ENCODE measurements at places on chromosomes 13 and 19.

GRCh38 chr13:26957182-26957581, 196.6 kb upstream of the GPR12 start:
- no peak for DNase-seq

DNA sequence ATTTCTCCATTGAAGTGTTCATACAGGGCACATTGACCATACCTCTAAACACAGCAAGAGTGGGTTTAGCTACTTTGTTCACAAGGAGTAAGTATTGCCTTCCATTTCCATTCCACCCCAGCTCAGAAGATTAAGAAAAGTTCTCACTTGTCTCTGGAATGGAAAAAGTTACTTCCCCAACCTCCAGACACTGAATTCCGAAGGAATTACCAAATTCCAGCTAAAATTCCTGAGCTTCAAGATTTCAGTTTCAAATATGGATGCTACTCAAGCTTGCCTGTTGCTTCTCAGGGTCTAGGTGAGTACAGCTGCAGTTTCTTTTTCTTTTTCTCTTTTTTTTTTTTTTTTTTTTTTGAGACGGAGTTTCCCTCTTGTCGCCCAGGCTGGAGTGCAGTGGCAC, 33.6 kb downstream of the TEX26 start:
- no peak for DNase-seq

DNA sequence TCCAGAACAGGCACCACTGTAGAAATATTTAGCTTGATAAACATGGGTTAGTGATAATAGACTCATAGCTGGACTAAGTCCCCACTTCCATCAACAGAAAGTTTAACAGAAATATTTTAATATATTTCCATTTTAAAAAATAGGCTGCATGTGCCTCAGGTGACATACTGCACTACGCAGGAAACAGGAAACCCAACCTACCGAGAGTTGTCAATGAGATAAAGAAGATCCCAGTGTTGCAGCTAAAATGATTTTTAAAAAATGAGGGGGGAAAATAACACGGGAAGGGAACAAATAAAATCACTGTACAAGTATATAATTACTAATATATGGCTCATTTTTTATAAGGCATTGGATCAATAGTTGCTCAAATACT, 154.8 kb downstream of the TBC1D4 start:
- DNase-seq, result no peak

GRCh38 chr13:60431108-60431700, 34.2 kb downstream of the TDRD3 start:
- DNase-seq, result peak; percentile 55

DNA sequence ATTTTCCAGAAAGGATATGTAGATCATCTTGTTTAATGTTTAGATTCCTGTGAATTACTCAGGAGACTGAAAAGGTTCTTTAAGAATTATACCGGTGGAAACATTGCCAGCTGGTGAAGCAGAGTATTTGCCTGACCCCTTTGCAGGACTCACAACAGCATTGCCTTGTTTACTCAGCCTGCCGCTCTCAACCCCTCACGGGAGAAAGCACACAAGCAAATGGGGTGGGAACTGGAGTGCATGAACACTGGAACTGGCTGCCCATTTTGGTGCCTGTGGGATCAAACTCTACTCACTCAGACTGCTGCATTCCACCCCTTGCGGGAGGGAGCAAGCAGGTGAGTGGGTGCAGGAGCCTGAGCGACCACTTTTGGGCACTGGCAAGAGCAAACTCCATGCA, 804.7 kb upstream of the SLITRK1 start:
- no peak for DNase-seq

- peak; percentile 50 for DNase-seq
Observed at GRCh38 chr19:55484593-55485438, at the start of gene NAT14. NAT14 (plus strand) TSS chr19:55485188; CDS start chr19:55485709, 521 bp downstream.

DNA sequence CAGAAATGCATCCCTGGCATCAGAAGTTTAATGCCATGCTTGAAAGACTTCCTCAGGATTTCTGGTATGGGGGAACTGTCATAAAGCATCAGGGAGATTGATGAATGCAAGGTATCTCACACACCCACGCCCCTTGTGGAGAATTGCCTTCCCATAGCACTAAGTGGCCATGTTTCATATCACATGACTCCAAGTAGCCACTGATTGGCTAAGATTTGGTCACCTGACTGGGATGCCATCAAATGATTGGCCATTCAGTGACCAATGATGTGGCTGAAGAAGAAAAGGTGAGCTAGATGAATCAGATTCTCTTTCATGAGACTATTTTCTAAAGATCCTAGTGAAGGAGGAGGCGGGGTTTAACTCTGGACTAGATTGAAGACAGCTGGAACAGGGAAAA, 7.3 kb downstream of the KLK8 start:
- no peak for DNase-seq

DNA sequence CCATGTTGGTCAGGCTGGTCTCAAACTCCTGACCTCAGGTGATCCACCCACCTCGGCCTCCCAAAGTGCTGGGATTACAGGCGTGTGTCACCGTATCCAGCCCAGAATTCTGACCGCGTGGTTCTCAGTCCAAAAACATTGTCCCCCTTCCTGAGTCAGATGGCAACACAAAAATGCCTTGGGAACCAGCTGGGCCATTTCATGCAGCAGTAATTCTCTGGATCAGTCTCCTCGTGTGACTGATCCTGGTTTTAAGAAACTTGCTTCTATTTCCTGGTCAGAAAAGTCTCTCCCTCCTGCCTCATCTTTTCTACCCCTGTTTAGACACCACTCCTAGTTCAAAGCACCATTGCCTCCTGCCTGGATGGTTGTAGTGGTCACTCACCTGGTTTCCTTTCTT, 60.9 kb upstream of the USP29 start:
- DNase-seq, result no peak

DNA sequence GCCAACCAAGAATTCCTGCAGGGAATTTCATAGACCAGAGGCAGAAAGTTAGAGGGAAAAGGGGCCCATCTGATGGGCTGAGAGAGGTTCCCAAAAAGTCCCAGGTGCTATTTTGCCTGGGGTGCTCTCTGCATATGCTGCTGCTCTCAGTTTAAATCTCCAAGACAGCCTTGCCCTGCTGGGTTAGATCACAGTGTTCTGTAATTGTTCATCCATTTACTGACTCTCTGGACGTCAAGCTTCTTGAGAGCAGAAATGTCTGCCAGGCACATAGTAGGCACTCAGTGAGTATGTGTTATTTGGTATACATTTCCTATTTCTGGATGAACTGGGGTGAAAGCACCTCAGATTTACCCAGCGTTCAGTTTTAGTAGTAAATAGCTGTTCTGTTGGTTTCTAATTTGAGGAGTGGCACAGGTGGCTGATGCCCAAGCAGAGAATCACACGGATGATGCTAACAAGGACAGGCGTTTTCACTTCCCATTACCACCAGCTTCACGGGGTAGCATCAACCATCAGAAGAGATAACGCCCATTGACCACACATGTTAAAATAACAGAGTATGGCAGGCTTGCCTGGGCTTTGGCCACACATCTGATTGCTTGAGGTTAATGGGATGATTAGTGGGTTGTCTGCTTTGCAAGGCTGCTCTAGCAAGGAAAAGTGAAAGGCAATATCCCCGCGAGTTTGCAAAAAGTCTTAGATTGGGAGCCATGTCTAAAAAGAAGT, 161.1 kb downstream of the SLC7A1 start:
- DNase-seq, result no peak

DNA sequence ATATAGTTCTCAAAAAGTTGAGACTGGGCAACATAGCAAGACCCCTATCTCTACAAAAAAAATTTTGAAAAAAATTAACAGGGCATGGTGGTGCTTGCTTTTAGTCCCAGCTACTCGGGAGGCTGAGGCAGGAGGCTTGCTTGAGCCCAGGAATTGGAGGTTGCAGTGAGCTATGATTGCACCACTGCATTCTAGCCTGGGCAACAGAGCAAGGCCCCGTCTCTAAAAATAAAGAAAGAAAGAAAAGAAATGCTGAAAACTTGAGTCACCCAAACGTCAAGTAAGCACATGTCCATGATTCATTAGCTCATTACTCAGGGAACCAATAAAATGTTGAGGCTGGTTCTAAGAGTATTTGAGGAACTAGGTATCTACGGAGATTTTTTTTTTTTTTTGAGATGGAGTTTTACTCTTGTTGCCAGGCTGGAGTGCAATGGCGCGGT, 33.9 kb upstream of the SEMA6B start:
- peak; percentile 78 for DNase-seq

DNA sequence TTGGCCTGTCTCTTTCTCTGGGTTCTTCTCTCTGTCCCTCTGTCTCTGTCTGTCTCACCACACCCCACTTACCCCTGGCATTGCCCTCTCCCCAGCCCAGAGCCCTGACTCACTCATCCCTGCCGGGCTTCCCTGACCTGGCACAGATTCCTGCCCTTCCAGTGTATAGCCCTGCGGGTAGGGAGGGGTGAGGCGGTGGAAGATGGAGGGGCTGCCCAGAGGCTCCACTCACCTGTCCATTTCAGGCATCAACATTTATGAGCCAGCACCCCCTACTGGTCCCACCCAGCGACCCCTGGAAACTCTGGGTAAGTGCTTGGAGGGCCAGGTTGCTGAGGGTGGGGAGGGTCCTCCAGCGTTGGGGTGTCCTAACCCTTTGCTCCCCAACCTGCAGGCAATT, 1.0 kb downstream of the NCCRP1 start:
- peak; percentile 30 for DNase-seq

DNA sequence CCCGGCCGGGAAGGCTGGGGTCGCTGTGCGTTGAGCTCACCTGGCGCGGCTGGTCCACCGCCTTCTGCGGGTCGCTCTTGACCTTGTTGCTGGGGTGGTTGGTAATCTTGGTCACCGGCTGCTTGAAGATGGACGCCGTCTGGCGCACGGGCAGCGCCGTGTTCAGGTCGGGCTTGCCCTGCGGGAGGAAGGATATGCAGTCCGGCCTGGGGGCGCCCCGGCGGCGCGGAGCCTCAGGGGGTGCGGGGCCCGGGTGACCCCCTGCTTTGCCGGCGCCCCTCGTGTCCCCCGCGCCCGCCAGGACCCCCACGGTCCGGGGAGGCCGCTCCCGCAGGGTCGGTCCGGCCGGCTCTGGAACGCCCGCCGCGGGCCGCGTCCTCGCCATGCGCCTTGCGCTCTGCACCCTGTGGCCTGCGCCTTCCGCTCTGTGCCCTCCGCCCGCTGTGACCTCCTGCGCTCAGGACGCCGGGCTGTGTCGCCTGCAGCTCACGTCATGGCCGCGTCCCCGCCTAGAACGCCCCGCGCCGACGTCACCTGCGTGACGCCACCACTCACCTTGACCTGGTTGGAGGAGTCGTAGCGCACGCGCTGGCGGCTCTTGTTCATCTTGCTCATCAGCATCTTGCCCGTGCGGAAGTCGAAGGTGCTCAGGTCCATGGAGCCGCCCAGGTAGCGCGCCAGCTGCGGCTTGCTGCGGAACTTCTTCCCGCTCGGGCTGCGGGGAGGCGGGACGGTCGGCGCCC, 8.0 kb downstream of the MBD3 start:
- no peak for DNase-seq

- no peak for DNase-seq
Observed at GRCh38 chr19:55753401-55753800, 5.5 kb upstream of the RFPL4A start.

DNA sequence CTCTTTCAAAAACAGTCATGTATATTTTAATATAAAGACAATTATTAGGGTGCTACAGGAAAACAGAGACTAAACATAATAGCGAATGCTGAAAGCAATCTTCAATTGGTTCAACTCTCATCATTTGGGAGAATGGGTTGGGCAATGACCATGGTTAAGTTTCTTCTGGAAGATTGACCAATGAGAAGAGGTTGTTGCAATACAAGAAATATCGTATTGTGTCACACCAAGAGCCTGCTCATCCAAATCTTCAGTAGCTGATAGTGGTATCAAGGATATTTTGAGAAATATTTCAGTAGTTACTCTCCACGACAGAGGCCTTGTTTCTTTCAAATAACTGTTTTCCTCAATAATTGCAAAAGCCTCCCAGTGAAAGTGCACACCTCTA, 83.0 kb upstream of the FNDC3A start:
- DNase-seq, result no peak

DNA sequence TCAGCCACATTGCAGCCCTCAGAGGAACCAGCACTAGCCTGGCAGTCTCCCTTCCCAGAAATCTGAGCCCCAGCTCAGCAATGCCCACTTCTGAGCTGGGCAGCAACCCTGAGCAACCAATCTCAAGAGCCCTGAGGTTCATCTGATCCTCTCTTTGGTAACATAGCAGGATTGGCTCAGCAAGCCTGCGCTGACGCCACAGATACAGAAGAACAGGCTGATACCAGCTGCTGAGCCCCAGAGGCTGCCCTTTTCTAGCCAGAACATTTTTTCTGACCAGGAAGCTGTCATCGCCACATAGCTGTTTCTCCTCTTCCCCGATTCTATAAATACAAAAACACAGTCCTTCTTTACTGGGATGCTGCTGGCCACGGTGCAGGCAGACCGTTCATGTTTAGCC, 59.8 kb downstream of the TRPM4 start:
- no peak for DNase-seq

DNA sequence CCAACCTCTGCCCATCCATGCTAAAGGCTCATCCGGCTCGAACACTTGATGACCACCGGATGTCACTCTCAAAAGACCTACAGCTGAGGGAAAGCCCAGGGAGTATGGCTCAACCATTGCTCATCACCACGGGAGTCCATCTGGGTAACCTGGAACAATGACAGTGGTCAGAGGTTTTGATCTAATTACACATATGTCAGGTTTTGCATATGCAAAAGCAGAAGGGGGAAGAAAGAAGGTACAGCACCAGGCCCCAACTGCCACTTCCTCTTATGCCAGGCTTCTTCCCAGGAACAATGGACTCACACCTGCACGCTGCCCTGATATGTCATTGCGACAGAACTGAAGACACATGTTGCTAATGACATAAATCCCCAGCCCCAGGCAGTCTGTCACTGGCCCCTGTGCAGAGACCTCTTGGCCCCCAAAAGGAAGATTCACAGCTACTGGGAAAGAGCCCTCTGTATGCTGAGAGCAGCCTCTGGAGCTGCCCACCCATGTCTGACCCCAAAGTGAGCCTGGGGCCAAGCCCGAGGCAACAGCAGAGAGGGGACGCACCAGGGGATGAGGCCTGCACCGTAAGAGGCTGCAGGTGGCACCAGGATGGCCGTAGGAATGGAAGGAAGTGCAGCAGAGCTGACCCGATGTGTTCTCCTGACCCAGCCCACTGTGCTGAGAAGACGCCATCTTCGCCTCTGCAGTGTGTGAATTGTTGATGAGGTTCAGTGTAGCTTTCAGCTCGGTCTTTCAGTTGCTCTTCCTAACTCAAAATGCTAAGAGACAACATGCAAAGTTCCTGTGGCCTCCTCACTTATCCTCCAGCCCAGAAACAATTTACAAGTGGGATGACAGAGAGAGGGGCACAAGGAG, 26.3 kb downstream of the EPS15L1 start:
- DNase-seq, result peak; percentile 18

DNA sequence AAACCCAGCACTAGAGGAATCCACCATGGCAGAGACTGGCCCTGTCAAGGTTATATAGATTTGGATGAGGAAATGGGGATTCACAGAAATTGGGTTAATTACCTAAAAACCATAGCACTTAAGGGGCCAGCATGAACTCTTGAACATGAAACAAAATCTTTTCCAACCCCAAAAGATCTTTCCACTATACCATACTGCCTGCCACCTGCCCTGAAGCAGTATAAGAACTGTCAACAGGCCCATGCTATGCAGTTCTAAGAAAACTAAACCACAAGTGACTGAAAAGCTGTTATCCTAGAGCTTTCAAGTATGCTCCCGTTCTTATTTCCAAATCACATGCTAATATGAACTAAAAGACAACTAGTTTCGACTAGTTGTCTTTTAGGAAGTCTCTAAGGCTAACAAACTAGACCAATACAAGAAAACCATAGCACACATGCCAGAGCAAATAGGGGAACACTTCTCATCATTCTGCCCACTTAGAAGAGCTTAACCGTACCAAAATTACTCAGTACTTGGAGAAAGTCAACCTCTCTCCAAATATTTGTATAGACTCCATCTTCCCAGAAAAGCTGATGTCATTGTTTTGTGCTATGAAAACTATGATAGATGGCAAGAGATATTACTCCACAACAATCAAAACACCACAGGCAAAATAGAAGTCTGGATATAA, 27.5 kb downstream of the HSPH1 start:
- no peak for DNase-seq

Measured in MCF 10A (cell line).